ENCODE measurements at places on chromosomes 3 and 15. TPM values are rescaled to one million over a fixed set of nuclear protein-coding genes. Genes with fewer than 3 reads are reported as not detected.

Gene EXD1
- not detected for total RNA-seq

Gene NAALADL2
- not detected for total RNA-seq

Gene TMEM158
- not detected for total RNA-seq

Gene IL17RE
- total RNA-seq = 2.4 TPM

Gene GNAT1
- not detected for total RNA-seq

Gene FGD5
- total RNA-seq = not detected

Gene PIERCE2
- not detected for total RNA-seq

Gene PLSCR2
- 0.72 TPM for total RNA-seq

Gene CCDC13
- 0.96 TPM for total RNA-seq

Gene TRPM1
- not detected for total RNA-seq

Gene PRR20G
- total RNA-seq = not detected

Gene NOX5
- 0.06 TPM for total RNA-seq

Gene NCKIPSD
- total RNA-seq = 20.1 TPM

Gene POLQ
- 0.28 TPM for total RNA-seq

Gene DUOXA2
- total RNA-seq = not detected

Gene SLC28A2
- not detected for total RNA-seq

Gene WDR93
- not detected for total RNA-seq

Gene TGM4
- not detected for total RNA-seq

Gene LRRC3B
- not detected for total RNA-seq

Gene RNF168
- 74.5 TPM for total RNA-seq

Gene FILIP1L
- not detected for total RNA-seq

Gene MUC4
- total RNA-seq = not detected

Gene NANOGP8
- total RNA-seq = not detected

Gene C3orf22
- total RNA-seq = not detected

Gene EIF2A
- total RNA-seq = 95.3 TPM

Gene ST6GAL1
- total RNA-seq = 232 TPM

Measured in CD4-positive, alpha-beta memory T cell (primary cell).